DMS153 (cell line): ENCODE measurements at places on chromosomes 5 and 9.

DNA sequence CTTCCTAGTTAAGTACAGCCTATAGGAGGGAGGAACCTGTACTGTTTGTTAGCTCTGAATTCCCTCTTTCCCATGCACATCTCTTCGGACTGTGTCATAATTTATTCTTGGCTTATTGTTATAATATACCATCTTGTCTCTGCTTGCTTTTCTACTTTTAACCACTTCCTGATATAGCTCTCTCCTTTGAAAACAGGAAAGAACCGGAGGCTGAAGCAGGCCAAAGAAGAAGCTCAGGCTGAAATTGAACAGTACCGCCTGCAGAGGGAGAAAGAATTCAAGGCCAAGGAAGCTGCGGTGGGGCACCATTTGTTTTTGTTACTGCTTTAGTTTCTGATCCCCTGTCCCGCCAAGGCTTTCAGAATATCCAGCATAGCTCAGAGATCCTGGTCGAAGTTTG lies 4.8 kb downstream of the ATP6V1G1 start:
- DNase-seq: no peak

DNA sequence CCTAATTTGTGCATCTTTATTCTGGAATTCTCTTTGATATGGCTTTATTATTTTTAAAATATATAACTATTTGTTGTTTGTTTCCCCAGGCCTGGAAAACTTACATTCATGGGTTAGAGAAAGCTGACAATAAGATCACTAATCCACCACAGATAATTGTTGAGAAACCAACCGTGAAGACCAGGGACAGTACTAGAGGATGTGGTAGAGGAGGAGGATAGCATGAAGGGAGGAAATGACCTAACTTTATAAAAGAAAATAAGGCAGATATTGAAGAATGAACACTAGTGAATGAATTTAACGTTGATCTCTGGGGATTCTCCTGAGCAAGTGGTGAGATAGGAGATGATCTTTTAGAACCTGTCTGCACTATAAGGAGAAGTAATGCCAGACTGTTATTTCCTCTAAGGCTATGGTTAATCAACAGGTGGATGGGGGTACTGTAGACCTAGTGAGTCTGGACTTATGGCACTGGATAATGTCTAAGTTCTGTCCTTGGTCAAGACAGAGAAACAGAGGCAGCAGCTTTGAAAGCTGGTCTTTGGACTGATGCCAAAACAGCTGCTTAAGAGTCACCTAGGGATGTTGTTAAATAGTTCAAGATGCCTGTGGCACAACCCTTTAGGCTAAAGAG lies 52.4 kb downstream of the NREP start:
- no peak for DNase-seq

DNA sequence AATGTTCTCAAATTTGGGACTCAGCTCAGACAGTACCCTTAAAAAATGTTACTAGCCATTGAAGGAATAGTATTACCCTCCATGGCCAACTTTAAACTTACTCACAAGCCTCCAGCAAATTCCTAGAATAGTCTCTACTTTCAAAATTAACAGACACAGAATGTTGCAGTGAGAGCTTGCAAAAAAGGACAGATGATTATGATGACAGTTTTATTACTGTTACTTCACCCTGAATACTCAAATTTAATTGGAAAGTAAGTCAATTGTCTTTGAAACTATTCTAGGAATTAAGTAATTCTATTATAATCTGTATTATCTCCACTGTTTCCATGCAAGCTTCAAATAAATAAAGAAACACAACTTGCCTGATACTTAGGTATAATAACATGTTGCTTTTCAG lies 288.3 kb downstream of the SLF1 start:
- DNase-seq: no peak

- no peak for DNase-seq
Observed at GRCh38 chr5:180142021-180142765, 66.8 kb downstream of the RASGEF1C start.

- DNase-seq: no peak
Observed at GRCh38 chr9:31166516-31166915, 1217.9 kb upstream of the ACO1 start.

DNA sequence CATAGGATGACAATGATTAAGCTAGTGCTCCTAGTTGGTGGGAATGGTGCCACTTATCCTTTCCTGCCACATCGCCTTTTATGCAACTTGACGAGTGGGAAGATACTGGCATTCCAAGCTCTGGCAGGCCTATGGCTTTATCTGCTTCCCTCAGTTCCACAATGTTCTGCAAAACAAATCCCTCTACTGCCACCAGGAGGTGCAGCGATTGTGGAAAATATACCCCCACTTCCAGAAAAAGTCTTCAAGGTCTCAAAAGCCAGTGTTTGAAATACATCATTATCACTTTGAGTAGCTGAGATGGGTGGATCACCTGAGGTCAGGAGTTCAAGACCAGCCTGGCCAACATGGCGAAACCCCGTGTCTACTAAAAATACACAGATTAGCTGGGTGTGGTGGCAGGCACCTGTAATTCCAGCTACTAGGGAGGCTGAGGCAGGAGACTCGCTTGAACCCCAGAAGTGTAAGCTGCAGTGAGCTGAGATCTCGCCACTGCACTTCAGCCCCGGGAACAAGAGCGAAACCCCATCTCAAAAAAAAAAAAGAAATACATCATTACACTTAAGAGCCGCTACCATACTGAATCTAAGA lies 3.4 kb downstream of the CLINT1 start:
- DNase-seq: peak; percentile 2

- no peak for DNase-seq
Observed at GRCh38 chr9:90505695-90506094, 136.9 kb downstream of the DIRAS2 start.

DNA sequence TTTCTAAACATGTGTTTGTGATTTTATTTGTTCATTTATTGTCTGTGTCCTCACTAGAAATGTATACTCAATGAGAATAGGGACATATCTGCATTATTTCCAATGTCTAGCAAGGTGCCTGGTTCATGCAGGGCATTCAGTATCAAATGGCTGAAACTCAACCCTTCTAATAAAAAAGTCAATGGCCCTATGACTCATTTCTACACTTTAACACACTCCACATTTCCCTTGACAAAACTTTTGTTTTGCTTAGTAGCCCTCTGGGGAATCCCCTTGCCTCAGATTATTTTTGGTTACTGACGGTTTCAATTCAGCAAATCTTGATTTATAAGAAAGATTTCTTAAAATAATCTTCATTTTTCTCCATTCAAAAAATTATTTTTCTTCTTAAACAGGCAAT lies 206.0 kb upstream of the DMRTA1 start:
- DNase-seq: no peak

GRCh38 chr9:130276121-130276520 lies 10.6 kb downstream of the HMCN2 start:
- no peak for DNase-seq

- DNase-seq: no peak
Observed at GRCh38 chr9:126389992-126390391, 63.4 kb downstream of the MVB12B start.

DNA sequence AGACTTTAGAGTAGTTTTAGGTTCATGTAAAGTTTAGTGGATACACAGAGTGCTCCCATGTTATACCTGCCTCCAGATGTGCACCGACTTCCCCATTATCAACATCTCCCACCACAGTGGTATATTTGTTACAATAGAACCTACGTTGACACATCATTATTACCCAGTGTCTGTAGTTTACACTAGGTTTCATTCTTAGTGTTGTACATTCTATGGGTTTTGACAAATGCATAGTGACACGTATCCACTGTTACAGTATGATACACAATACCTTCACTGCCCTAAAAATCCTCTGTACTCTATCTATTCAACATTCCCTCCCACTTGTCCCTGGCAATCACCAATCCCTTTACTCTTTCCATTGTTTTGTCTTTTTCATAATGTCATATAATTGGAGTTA lies 34.3 kb upstream of the CRHBP start:
- no peak for DNase-seq

DNA sequence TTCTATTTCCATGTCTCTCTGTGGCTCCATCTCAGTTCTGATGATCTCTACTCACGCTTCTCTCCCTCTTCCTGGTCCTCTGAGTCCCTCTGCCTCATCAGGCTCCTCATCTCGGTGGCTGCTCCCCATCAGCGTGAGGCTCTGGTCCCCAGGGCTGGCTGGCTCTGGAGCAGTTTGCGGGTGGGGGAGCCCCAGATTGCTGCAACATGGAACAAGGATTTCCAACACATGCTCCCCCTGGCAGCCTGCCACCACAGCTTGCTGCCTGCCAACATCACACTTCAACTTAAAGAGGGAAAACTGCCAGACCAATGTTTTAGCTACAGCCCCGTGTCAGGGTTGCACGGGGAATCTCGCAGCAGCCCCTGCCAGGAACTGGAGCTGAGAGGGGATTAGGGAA lies 77.2 kb upstream of the NEK6 start:
- DNase-seq: peak; percentile 3

DNA sequence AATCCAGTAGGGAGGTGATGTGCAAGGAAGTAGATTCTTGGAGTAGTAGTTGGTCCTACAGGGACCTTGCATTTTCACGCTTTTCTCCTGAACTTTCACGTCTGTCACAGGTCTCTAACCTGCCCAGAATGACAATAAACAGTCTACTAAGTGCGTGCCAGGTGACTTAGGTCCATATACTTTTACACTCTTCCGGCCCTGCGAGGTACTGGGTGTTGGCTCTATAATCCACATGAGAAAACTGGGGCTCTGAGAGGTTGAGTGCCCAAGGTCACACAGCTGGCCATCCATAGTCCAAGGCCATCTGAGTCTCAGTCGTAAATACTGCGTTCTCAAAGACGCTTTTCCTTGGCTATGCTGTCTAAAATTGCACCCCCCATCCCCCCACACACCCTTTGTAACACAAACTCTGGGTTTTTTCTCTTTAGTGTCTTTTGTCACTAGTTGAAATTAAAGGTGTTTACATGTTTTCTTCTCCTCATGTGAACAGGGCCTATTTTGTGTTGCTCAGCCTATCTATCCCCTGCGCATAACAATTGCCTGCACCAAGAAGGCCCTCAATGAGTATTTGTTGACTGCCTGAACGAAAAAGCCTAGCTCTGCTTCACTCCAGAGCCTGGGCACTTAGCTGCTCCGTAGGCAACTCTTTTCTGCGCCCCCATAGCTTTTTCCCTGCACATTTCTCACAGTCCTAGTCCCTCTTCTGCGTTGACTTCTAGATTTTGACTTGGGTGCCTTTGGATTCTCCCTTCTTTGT lies 943 bp downstream of the SFXN1 start:
- no peak for DNase-seq

GRCh38 chr5:122292332-122292731 lies 19.7 kb upstream of the SNCAIP start:
- DNase-seq: no peak

- peak; percentile 63 for DNase-seq
Observed at GRCh38 chr5:61280205-61280604, 51.9 kb upstream of the ZSWIM6 start.

DNA sequence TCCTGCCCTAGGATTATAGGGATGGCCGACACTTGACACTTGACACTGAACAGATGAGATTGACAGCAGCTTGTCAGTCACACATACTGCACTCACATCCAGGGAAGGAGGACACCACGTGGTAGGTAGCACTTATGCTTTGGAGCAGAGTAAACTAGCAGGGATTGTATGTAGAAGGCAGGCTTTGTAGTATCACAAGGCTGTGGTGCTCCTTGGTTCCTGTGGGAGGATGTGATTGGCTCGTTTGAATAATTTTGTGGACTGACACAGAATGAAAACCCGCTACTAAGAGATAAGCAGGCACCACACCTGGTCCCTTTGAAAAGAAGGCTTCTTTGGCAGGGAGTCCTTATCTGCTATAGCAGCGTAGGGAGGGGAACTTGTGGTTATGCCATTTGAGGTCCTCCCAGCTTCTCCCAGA lies 63.6 kb upstream of the IL12B start:
- no peak for DNase-seq

DNA sequence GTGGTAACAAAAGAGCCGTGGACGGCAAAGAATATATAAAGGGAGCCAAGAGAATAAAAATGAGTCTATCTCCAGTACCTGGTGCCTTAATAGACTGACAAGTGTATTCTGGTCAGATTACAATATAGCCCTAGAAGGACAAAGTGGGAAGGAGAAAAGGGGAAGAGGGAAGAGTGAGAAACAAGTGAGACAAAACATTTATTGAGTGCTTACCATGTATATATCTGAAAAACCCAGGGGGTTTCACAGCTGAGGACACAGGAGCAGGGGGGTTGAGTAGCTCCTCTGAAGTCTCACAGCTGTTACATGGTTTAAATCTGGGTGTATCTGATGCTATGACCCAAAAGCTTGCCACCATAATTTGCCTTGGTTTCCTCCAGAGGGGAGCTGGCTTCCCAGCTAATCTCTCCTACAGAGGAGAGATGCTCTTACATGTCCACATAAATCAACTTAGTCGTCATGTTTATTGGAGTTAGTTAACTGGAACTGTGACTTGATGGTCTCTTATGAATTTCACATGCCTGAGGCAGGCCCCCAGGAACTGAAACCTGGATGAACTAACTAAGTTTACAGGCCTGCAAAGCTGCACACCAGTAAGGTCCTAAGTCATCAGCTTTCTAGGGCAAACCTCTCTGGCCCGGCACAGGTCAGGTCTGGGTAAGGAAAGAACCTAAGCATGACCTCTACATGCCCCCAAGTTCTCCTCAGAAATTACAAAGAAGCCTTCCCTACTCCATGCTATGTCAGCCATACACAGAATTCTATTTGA lies 15.5 kb downstream of the SIL1 start:
- no peak for DNase-seq

DNA sequence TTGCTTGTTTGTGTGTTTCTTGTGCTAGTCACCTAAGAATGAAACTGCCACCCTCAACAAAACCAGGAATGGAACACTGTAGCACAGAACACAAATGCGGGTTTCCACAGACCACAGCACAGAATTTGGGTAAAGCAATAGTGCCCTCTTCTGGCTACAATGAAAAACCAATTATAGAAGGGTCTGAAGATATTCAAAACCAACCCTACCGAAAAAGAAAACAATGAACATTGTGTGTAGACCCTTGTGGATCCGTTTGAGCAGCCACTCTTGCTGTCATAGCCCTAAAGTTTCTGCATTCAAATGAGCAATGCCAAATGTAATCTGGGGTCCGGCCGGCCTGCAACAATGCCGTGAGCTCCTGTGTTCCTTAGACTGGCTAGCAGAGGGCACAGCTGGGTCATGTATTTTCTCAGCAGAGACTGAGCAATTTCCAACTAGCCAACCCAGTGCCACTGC lies 8.3 kb upstream of the ENC1 start:
- peak; percentile 20 for DNase-seq

GRCh38 chr5:13403351-13403750 lies 541.1 kb downstream of the DNAH5 start:
- no peak for DNase-seq

DNA sequence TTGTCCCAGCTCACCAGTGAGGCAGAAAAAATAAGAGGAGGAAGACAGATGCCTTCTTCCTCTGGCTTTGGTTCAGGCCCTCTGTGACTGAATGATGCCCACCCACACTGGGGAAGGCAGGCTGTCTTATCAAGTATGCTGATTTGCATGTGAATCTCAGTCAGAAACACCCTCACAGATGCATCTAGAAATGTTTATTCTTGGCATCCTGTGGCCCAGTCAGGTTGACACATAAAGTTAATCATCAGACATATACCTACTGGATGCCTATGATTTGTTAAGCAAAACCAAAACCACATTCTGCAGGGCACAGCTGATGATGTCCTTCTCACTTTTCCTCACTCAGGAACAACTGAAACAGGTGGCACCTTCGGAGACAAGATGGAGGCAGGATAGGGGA lies 243.4 kb upstream of the KCNN2 start:
- DNase-seq: no peak
